ENCODE measurements at places on chromosomes 7 and 10. TPM values are rescaled to one million over a fixed set of nuclear protein-coding genes. Genes with fewer than 3 reads are reported as not detected.

DNA sequence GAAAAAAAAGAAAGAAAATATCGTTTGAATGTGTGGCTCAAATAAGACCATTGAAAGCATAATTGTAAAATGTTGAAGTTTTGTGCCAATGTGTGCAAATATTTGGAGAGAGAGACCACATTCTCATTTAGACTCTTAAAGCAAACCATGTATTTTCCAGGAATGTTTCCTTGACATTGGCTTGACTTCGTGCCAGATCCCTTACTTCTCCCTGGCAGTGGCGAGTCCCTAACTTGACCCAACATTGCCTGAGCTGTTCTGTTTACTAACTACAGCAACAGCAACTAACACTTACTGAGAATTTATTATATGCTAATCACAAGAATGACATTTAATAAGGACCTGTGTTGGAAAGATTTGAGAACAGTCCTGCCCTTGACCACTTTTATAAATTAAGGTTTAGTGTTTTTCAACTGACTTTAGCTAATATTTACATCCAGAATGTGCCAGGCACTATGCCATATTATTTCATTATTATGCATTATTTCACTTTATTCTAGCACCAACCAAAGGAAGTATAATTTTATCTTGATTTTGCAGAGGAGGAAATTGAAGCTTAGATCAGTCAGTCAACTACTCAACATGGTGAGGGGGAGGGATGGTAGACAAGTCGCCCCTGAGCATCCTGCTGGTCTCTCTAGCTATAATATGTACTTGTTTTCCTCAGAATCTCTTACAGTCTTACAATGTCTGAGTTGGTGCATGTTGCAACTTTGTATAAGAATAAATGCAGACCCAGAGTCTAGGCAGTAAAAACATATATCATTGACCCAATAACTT lies 29.7 kb downstream of the ZNF467 start:
- H3K27ac ChIP-seq, result no peak overlapping the region
- DNase-seq, result no peak
- peaks cover 31% of the 10 kb centered on the region for H3K27me3 ChIP-seq
- H3K4me3 ChIP-seq, result no peak overlapping the region
- H3K36me3 ChIP-seq, result no peaks in the 10 kb centered on the region

DNA sequence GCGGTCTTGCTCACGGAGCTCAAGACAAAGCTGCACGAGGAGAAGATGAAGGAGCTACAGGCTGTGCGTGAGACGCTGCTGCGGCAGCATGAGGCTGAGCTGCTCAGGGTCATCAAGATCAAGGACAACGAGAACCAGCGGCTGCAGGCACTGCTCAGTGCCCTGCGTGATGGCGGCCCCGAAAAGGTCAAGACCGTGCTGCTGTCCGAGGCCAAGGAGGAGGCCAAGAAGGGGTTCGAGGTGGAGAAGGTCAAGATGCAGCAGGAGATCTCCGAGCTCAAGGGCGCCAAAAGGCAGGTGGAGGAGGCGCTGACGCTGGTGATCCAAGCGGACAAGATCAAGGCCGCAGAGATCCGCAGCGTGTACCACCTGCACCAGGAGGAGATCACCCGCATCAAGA lies 51.4 kb downstream of the JAKMIP3 start:
- no peak overlapping the region for H3K4me3 ChIP-seq
- H3K27ac ChIP-seq, result no peak overlapping the region
- no peaks in the 10 kb centered on the region for H3K36me3 ChIP-seq
- DNase-seq, result no peak
- peaks cover 2% of the 10 kb centered on the region for H3K27me3 ChIP-seq

DNA sequence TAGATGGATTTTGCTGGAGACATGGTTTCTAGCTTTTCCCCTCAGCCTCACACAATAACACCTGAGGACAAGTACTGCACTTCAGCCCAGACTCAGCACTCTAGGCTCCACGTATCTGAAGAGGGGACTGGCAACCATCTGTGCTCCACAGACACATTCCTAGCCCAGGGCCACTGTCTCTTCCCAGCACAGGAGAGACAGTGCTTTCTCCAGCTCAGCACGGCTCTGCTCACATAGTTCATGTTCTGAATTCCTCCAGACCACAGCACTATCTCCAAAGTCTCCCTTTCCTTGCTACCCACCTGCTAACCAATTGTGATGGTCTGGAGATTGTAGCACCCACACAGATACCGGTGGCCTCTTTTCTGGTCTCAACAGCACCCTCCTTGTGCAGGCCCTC lies 114.5 kb downstream of the HTR7 start:
- no peaks in the 10 kb centered on the region for H3K4me1 ChIP-seq
- H3K4me3 ChIP-seq, result no peak overlapping the region
- H3K27me3 ChIP-seq, result peaks cover 10% of the 10 kb centered on the region

DNA sequence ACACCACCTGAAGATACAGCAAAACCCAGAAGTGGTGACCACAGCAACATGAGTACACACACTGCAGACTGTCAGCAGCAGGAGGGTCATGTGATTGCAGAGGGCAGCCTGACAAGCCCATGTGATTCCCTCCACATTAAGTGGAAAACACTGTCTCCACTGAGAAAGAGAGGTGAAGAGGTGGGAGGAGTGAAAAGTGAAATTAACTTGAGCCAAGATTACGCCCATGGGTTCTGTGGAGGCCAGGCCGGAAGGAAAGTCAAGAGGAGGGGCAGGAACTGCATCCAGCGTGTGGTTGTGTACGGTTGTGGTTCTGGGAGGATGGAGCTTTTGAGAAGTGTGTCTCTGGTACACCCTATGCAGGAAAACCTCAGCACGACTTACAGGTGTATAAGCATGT lies 138.5 kb downstream of the PLXNA4 start:
- H3K36me3 ChIP-seq, result peaks cover 6% of the 10 kb centered on the region
- H3K27ac ChIP-seq, result peak overlapping the region; percentile 68
- peaks cover 81% of the 10 kb centered on the region for H3K4me1 ChIP-seq

DNA sequence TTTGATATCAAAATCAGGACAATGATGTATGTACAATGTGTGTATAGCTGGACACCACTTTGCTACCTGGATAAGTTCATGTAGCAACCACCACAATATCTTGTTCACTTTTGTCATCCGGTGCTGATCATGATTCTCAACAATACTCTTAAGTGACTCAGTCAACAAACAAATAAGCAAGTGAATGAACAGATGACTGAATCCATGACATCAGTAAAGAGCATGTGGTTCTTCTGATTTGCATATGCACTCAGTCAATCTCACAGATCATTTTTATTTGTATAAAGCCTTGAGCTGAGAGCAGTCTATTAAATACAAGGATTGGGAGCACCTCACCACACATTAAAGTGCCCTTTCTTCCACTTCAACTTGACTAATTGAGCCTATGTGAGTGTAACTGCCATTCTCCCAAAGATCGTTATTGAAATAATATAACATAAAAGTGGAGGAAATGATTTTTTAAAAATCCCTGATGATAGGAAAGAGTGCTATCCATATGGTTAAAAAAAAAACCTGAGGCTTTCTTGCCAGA lies 69.5 kb downstream of the NPSR1 start:
- no peaks in the 10 kb centered on the region for H3K4me1 ChIP-seq
- no peak overlapping the region for H3K27ac ChIP-seq
- H3K27me3 ChIP-seq, result no peaks in the 10 kb centered on the region
- H3K4me3 ChIP-seq, result no peak overlapping the region

- H3K27me3 ChIP-seq, result no peaks in the 10 kb centered on the region
- peaks cover 16% of the 10 kb centered on the region for H3K36me3 ChIP-seq
- DNase-seq, result no peak
- H3K27ac ChIP-seq, result no peak overlapping the region
These were observed 3.2 kb downstream of the MINDY3 start for GRCh38 chr10:15857107-15857575.

DNA sequence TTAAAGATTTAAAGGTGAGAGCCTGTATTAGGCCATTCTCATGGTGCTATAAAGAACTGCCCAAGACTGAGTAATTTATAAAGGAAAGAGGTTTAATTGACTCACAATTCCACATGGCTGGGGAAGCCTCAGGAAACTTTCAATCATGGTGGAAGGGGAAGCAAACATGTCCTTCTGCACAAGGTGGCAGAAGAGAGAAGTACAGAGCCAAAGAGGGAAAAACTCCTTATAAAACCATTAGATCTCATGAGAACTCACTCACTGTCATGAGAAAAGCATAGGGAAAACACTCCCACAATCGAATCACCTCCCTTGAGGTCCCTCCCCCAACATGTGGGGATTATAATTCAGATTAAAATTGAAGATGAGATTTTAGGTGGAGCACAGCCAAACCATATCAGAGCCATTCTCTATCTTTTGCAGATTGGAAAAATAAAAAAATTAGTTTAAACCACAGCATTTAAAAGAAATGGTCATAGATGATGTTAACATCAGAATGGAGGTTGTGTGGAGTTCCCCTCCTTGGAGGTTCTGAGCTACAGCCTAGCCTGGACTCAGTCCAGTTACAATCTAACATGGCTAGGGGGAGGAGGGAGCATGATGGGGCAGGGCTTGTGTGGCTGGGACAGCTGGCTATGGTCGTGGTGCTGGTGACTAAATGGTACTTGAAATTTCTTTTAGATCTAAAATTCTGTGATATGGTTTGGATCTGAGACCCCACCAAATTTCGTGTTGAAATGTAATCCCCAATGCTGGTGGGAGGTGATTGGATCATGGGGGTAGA lies 33.1 kb downstream of the GSTO2 start:
- H3K27me3 ChIP-seq, result peaks cover 2% of the 10 kb centered on the region
- peaks cover 15% of the 10 kb centered on the region for H3K36me3 ChIP-seq
- no peak for DNase-seq
- H3K27ac ChIP-seq, result no peak overlapping the region

GRCh38 chr7:143399151-143399550 lies 9.5 kb downstream of the EPHA1 start:
- H3K4me1 ChIP-seq, result peaks cover 6% of the 10 kb centered on the region
- H3K27ac ChIP-seq, result no peak overlapping the region
- no peak overlapping the region for H3K4me3 ChIP-seq
- peaks cover 1% of the 10 kb centered on the region for H3K36me3 ChIP-seq
- peaks cover 10% of the 10 kb centered on the region for H3K27me3 ChIP-seq

- DNase-seq, result peak; percentile 90
- no peaks in the 10 kb centered on the region for H3K27me3 ChIP-seq
- peak within 1 kb of the TSS; percentile 97 for H3K4me3 ChIP-seq
- peak within 1 kb of the TSS; percentile 95 for H3K27ac ChIP-seq
- H3K4me1 ChIP-seq, result peaks cover 44% of the 10 kb centered on the region
These were observed at the start of gene CEP41 for GRCh38 chr7:130440527-130441365. Gene CEP41 (minus strand): TSS chr7:130441016. CDS start chr7:130440966, 50 bp downstream.

DNA sequence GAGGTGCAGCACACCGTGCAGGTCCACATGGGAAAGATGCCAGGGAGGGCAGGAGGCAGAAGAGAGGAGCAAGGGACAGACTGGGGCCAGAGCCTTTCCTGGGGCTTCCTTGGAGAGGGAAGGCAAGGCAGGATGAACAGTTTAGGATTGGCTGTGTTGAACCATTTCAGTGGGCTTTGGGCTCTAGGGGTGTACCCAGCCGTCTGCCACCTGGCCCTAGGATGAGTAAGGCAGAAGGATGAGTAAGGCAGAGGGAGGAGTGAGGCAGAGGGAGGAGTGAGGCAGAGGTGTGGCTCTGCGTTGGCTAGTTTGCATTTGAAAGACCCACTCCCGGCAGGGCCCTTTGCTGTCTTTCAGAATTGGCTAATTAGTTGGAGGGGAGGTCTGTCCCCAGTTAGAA lies 31.5 kb upstream of the PRF1 start:
- no peaks in the 10 kb centered on the region for H3K4me1 ChIP-seq
- no peak overlapping the region for H3K4me3 ChIP-seq
- peaks cover 26% of the 10 kb centered on the region for H3K27me3 ChIP-seq
- H3K36me3 ChIP-seq, result no peaks in the 10 kb centered on the region
- H3K27ac ChIP-seq, result no peak overlapping the region

GRCh38 chr10:37478381-37478780 lies 353.0 kb downstream of the ANKRD30A start:
- H3K27me3 ChIP-seq, result no peaks in the 10 kb centered on the region
- H3K27ac ChIP-seq, result no peak overlapping the region
- H3K36me3 ChIP-seq, result no peaks in the 10 kb centered on the region
- DNase-seq, result no peak

GRCh38 chr7:18573410-18574234 lies 78.1 kb downstream of the HDAC9 start:
- H3K36me3 ChIP-seq, result no peaks in the 10 kb centered on the region
- no peaks in the 10 kb centered on the region for H3K27me3 ChIP-seq
- H3K4me1 ChIP-seq, result no peaks in the 10 kb centered on the region
- no peak overlapping the region for H3K4me3 ChIP-seq

DNA sequence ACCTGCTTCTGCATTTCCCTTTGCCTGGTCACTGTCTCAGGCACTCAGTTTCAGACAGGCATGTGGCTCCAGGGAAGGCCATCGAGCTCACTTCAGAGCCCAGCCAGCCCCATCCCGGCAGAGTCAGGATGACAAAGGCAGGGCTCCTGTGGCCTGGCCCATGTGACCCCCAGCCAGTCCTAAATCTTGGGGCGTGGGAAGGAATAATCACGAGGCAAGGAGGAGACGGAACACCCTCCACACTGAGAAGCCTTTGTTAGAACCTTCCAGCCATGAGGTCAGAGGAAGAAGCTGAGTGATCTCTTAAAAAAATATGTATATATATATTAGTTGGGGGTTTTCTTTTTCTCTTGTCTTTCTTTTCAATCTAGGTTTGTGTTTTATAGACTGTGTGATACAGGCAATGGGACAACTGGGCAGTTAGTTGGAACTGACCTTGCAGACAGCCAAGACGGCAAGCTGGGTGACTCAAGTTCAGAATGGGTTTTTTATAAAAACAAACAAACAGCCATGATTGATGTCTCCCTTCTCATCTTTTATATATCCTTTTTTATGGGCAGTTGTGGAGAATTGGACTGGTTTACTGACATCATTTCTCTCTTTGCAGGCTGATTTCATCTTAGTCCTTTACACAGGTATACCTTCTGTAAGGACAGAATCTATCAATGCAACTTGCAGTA lies 60.8 kb downstream of the CHN2 start:
- H3K4me1 ChIP-seq, result no peaks in the 10 kb centered on the region
- no peaks in the 10 kb centered on the region for H3K36me3 ChIP-seq
- DNase-seq, result no peak
- H3K4me3 ChIP-seq, result no peak overlapping the region
- no peak overlapping the region for H3K27ac ChIP-seq

DNA sequence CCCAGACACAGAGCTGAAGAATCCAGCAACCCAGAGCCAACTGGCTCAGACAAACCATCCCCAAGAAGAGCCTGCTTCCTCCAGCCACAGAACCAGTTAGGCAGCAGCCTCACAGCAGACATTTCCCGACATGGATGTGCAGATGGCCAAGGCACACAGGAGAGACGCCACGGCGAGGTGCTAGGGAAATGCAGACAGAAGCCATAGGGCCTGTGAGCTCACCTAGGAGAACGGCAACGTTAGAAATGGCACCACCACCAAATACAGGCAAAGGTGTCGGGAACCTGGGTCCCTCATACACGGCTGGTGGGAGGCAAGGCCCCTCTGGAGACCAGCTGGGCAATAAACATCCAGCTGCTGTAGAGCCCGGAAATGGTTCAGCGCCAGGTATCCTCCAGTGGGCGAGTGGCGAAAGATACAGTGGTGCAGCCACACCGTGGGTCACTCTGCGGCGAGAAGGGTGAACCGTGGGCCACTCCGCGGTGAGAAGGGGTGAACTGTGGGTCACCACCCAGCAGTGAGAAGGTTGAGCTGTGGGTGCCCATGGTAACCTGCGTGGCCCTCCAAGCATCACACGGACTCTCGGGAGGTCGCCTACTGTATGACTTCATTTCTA lies 31.2 kb downstream of the JAKMIP3 start:
- no peak for DNase-seq
- peaks cover 2% of the 10 kb centered on the region for H3K27me3 ChIP-seq
- H3K4me3 ChIP-seq, result no peak overlapping the region

MALRD1 gene
- total RNA-seq, result not detected

SVIL gene
- 7.4 TPM for total RNA-seq

HSPA12A gene
- total RNA-seq, result not detected

EPO gene
- not detected for total RNA-seq

PRKG1 gene
- total RNA-seq, result not detected
